ENCODE measurements at places on chromosomes 5 and 9.

GRCh38 chr5:112870966-112871365, 9.9 kb downstream of the SRP19 start:
- no peak for DNase-seq

GRCh38 chr9:120490888-120491595, 88.9 kb downstream of the CDK5RAP2 start:
- DNase-seq: peak; percentile 46

GRCh38 chr9:130845254-130845653, 10.2 kb downstream of the ABL1 start:
- DNase-seq: no peak

GRCh38 chr5:67942421-67942820, 273.1 kb upstream of the PIK3R1 start:
- no peak for DNase-seq

DNA sequence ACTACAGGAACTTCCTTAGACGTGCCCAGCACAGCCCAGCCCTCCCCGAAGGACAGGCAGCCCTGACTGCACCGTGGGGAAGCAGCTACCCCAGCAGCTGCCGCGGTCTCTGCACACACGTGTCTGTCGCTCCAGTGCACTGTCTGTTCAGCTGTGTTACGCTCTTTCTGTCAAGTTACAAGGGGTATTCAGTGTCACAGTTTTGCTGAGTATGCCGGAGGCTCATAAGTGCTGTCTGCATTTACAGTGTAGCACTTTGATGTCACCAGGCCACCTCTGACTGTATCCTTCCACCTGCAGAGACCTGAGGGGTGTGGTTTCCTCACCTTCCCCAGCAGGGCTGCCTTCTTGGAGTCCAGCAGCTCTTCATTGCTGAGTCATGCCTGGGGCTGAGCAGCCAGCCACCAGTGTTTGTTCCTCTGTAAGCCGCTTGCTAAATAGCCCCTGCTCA, 126.8 kb downstream of the EHMT1 start:
- DNase-seq: peak; percentile 40

- DNase-seq: no peak
These were observed 80.5 kb downstream of the NREP start for GRCh38 chr5:111676466-111676865.

GRCh38 chr9:16679327-16679821, 191.1 kb downstream of the BNC2 start:
- DNase-seq: no peak

DNA sequence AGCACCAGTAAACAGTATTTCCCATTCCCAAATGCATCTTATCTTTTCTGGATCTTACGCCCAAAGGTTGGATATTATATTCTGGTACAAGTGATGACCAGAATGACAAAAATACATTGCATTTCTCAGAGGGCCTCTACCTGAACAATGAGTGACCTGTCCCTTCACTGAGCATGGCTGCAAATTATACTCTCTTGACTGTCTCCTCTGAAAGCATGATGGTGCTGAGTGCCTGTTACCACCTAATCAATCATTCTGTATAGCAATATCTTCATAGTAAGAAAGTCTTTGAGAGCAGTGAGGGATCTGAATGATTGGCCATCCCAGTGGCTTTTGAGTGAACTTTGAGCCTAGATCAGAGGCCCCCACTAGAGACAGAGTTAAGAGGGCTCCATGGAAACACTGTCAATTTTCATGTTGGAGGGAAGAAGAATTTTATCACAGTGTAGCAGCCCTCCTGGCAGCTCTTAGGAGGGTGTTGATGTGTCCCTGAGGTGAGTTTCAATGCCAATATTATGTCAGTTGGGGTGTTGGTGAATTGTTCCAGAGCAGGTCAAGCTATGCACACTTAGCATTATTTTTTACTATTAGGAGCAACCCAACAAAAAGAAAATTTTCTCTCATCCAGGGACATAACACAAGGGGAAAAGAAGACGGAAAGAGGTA, 171.7 kb downstream of the MARCHF11 start:
- no peak for DNase-seq

GRCh38 chr9:78574354-78575045, 277.6 kb downstream of the PSAT1 start:
- no peak for DNase-seq

DNA sequence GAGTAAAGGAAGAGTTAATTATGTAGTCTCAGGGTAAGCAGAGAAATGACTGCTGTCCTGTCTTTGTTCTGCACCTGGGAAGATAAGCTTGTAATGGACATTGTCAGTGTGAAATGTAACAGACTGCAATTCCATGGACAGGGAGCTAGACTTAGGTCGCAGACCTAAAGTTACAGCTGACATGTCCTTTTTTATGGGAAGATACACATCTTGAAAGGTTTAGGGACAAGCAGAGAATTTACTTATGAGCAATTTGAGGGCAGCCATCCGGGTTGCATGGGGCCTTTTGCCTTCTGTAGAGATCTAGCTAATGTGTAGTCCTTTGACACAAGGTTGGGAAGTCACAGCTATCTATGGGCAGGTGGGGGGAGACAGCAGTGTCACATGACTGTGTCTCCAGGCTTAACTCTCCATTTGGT, 85.7 kb downstream of the SERINC5 start:
- DNase-seq: no peak

- no peak for DNase-seq
These were observed 70.9 kb downstream of the PCDH1 start for GRCh38 chr5:141807329-141807728.

DNA sequence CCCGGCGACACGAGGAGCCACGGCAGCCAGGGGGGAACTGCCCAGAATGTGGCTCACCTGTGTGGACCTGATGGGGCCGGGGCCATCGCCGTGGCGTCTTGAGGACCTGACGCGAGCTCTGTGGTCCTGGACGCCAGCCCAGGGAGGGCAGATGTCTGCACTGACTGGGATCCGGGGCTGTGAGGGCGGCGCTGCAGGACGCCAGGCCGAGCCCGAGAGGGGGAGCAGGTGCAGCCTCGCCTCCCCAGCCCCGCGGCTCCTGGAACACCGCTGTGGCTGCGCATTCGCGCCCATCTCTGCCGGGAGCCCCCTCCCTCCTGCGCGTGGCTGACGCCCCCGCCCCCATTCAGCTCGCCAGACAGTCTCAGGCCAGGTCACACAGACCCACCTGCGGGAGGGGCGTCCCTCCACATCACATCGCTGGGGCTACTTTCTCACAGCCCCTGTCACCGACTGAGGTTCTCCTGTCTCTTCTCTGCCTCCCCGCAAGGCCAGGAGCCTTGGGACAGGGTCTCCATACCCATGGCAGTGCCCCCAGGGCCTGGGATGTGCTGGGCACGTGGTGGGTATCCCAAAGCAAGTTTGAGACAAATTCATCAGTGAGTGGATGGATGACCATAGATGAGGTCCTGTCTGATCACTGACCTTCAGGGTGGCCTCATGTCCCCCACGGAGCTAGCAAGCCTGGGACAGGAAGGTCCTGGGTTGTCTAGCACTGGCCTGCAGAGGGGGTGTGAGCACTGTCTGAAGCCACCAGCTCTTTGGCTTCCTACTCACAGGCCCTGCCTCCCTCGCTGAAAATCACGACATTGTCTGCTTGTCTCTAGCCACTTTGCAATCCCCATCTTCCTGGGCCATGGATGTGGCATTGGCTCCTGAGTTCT, 47.3 kb downstream of the RASGEF1C start:
- no peak for DNase-seq

DNA sequence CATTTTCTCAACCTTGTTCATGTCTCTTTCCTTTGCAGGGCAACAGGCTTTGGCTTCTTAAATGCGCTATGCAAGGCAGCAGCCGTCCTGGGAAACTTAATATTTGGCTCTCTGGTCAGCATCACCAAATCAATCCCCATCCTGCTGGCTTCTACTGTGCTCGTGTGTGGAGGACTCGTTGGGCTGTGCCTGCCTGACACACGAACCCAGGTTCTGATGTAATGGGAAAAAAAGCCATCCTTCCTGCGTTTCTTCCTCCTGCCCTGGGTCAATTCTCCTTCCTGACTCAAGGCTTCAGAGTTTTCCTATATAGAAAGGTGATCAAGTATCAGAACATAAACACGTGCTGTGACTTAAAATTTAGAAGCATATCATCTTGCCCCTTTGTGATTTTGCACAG, 77.8 kb upstream of the IQGAP2 start:
- DNase-seq: no peak

DNA sequence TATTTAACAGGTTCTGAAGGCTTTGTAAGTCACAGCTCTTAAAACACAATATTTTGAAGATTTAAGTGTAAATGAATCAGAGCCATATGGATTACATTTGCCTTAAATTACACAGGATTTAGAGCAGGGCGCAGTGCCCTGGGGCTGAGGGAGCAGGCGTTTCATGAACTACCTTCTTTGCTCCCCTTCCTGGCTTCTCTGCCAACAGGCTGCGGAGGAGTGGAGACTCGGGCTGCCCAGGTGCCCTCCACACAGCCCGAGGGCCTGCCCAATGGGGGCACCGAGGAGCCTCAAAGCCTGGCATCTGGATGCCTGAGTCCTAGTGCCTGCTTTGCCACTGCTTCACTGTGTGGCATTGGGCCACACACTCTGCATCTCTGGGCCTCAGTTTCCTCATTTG, 90.6 kb upstream of the HAND1 start:
- DNase-seq: no peak

GRCh38 chr9:119689879-119690278, 320.6 kb upstream of the BRINP1 start:
- no peak for DNase-seq

- DNase-seq: no peak
These were observed 676 bp downstream of the NOL6 start for GRCh38 chr9:33472881-33473615.

DNA sequence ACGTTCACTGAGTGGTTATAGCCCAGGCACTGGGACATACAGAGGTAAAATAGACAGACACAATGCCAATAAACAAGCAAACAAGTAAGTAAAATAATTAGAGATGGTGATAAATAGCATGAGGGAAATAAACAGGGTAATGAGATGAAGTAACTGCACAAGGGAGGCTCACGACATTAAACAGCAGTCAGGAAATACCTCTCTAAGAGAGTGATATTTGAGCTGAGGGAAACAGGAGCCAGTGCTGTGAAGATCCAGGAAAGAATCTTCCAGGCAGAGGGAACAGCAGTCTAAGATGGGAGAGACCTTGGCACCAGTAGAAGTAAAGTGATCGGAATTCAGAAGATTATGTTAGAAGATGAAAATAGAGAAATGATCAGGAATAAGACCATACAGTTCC, 279.4 kb downstream of the HINT1 start:
- no peak for DNase-seq

DNA sequence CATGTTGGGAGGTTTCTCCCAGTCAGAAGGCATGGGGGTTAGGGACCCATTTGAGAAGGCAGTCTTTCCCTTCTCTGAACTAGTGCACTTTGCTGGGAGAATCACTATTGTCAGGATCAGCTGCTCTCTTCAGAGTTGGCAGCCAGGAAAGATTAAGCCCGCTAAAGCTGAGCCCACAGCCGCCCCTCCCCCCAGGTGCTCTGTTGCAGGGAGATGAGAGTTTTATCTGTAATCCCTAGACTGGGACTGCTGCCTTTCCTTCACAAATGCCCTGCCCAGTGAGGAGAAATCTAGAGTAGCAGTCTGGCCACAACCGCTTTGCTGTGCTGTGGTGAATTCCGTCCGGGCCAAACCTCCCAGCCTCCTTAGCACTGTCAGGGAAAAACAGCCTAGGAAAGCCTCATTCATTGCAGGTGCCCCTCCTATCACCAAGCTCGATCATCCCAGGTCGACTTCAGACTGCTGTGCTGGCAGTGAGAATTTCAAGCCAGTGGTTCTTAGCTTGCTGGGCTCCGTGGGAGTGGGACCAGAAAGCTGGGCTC, 69.8 kb downstream of the CNTLN start:
- no peak for DNase-seq

GRCh38 chr5:1253456-1254105, 28.4 kb downstream of the SLC6A18 start:
- no peak for DNase-seq

- no peak for DNase-seq
These were observed 44.4 kb downstream of the FEM1C start for GRCh38 chr5:115500225-115500624.

GRCh38 chr9:114592356-114592755, 4.8 kb downstream of the ATP6V1G1 start:
- peak; percentile 71 for DNase-seq

GRCh38 chr5:173355561-173355960, 27.3 kb upstream of the STC2 start:
- DNase-seq: no peak

DNA sequence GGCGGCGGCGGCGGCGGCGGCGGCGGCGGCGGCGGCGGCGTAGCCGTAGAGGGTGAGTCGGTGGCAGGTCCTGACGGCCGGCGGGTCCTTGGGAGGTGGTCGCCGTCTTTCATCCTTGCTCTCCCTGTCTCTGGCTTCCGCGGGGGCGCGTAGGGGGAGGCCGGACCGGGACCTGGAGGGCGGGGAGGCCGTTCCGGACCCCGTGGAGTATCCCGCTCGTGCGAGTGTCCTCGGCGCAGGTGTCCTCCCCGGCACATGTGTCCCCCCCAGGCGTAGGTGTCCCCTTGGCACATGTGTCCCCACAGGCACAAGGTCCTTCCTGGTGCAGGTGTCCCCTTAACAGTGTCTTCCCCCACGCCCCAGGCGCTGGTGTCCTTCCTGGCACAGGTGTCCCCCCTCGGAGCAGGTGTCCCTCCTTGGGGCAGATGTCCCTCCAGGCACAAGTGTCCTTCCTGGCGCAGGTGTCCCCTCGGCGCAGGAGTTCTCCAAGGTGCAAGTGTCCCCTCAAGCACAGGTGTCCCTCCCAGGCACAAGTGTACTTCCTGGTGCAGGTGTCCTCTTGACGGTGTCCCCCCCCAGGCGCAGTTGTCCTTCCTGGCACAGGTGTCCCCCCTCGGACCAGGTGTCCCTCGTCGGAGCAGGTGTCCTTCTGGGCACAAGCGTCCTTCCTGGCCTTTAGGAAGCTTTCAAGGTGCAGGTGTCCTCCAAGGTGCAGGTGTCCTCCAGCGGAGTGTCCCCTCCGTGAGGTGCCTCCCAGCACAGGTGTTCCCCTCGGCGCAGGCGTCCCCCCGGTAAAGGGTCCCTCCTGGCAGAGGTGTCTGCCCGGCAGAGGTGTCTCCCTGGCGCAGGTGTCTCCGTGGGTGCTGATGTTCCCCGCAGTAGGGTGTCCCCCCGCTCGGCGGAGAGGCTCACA, 519 bp downstream of the EXOC3 start:
- no peak for DNase-seq

DNA sequence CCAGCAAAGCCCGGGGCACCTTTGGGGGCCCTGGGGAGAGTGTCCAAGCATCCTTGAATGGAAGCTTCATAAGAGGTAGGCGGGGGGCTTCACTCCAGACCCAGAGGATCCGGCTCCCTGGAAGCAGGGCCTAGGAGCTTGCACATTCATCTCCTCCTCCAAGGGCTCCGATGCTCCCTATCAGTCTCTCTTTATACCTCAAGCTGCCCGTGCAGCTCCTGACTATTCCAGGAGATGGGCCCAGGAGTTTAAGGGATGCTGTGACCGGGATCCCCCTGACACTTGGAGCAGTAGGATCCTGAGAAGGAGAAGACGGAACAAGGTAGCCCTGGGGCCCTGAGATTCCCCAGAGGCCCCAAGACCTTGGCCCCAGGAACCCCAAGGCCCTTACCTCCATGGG, 25.9 kb downstream of the CSF1R start:
- DNase-seq: no peak
